D341Med (cell line): ENCODE measurements at places on chromosomes 5 and 9.

- no peak for DNase-seq
These were observed 14.1 kb downstream of the S1PR3 start for GRCh38 chr9:89005323-89005722.

DNA sequence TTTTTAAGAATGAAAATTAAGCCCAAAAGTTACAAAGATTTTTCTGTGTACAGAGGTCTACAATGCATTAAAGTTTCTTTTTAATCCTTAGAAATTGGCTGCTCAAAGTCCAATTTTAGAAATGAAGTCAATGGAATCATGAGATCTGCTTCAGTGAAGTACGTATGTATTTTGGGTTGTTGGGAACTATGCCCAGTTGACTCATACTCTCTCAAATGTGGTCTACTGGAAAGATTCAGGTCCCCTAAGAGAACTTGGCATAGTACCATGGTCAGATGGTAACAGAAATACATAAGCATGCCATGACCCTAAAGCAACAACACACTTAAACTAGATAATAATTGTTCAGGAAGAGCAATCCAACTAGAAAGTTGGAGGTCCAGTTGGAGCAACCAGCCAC lies 23.0 kb downstream of the FBLL1 start:
- DNase-seq: no peak

- peak; percentile 92 for DNase-seq
These were observed 32.0 kb upstream of the TTLL11 start for GRCh38 chr9:122125158-122125508.

DNA sequence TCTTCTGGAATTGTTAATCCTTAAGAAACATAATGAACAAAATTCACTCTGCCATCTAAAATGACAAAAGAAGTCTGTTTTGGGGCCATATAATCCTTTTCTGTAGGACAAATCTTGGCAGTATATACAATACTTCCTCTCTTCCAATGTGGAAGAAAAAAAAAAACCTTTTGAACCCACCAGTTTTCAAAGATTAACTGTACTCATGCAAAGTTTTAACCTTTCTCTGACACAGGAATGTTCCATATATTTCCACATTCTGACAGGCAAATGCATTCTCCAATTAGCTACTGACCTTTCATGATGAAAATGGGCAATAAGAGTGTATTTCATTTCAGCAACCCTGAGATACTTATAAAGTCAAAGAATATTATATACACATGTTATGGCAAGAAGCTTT lies 65.4 kb downstream of the RNF130 start:
- no peak for DNase-seq

- DNase-seq: peak; percentile 96
These were observed at the start of gene TMED9 for GRCh38 chr5:177592010-177592834. TMED9 (plus strand) TSS chr5:177592203; CDS start chr5:177592215, 12 bp downstream.

GRCh38 chr9:81771571-81771970 lies 82.2 kb upstream of the TLE1 start:
- DNase-seq: no peak

GRCh38 chr9:107422189-107423185 lies 67.1 kb downstream of the KLF4 start:
- DNase-seq: peak; percentile 85

GRCh38 chr5:178429491-178430185 lies 160.6 kb downstream of the COL23A1 start:
- no peak for DNase-seq

DNA sequence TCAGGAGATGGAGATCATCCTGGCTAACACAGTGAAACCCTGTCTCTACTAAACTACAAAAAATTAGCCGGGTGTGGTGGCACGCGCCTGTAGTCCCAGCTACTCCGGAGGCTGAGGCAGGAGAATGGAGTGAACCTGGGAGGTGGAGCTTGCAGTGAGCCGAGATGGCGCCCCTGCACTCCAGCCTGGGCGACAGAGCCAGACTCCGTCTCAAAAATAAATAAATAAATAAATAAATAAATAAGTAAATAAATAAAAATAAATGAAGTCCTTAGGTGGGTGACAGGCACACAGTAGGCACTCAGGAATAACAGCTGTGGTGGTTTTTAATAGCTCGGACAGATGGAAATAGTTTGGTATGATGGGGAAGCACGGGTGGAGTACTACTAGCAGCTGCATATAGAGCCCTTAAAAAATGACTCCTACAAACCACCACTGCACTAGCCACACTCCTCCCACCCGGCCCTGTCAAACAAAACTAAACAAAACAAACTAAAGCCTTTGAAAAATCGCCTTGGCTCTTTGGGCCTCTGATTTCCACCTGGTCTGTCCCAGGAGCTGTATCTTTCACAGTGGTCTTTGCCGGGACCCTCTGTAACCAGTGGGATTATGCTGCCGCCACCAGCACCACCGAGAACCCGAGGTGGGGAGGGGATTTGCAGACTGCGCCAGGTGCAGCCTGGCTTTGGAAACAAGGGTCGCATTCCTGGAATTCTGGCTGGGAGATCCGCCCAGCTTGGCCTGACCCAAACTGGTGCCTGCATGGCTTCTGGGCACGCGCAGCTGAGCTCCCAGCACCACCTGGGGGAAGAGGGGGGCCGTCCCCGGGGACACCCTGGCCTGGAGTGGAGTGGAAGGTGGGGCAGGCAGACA lies 5.1 kb upstream of the WDR5 start:
- DNase-seq: no peak

- DNase-seq: no peak
These were observed 17.0 kb upstream of the SELENOP start for GRCh38 chr5:42828671-42829070.

GRCh38 chr9:114108016-114108833 lies 9.1 kb upstream of the KIF12 start:
- peak; percentile 94 for DNase-seq

DNA sequence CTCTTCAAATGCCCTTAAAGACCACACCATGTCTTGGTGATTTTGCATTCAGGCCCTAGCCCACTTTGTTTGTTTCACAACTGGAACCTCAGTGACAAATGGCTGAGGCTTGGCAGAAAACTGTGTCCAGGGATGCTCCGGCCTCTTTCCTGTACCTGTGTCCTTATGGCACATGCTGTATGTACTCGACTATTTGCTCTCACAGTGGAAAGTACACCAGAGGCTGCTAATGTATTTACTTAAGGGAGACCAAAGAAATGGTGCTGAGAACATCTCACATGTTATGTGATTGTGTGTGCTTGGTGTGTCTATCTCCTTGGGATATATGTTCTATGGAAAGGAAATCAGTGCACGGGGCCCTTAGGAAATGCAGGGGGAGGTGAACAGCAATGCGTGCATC lies 263.3 kb downstream of the GADD45G start:
- DNase-seq: no peak

GRCh38 chr9:92607088-92607487 lies 62.8 kb downstream of the IPPK start:
- no peak for DNase-seq

GRCh38 chr9:109893241-109893640 lies 113.2 kb downstream of the PALM2AKAP2 start:
- no peak for DNase-seq

GRCh38 chr9:33351547-33351946 lies 50.8 kb downstream of the AQP7 start:
- DNase-seq: no peak

GRCh38 chr5:9370256-9370655 lies 175.6 kb downstream of the SEMA5A start:
- DNase-seq: no peak

- no peak for DNase-seq
These were observed 105.5 kb upstream of the CPLX2 start for GRCh38 chr5:175765858-175766257.

- no peak for DNase-seq
These were observed at the start of gene OR1K1 for GRCh38 chr9:122800066-122801060. OR1K1 (plus strand) TSS chr9:122800123; CDS start chr9:122800123, 0 bp downstream.

DNA sequence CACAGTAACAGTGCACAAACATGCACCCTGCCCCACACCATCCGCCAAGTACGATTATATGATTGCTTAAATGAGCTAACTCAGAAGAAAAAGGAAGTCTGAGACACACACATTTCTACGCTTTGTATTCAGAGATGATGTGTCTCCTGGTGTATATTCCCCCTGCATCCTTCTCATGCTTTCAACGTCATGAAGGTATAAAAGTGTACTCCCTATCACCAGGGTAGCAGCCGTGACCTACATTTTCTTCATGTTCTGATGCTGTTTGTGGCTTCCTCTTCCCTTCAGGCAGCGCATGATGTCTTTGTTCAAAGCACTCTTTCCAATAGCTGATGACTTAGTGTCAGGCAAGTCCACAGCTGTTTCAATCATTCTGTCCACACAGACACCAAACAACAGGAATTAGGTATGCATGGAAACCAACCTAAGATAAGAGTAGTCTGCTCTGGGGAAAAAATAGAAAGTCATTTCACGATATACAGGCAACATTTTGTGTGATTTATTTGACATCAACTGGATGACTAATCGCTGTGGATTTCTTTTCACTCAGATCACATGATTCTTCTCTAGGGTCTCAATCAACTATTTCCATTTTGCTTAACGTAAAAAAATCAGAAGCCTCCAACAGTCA lies 269.4 kb upstream of the PTGER4 start:
- no peak for DNase-seq

GRCh38 chr5:73256012-73256411 lies 83.0 kb downstream of the TMEM174 start:
- DNase-seq: no peak

DNA sequence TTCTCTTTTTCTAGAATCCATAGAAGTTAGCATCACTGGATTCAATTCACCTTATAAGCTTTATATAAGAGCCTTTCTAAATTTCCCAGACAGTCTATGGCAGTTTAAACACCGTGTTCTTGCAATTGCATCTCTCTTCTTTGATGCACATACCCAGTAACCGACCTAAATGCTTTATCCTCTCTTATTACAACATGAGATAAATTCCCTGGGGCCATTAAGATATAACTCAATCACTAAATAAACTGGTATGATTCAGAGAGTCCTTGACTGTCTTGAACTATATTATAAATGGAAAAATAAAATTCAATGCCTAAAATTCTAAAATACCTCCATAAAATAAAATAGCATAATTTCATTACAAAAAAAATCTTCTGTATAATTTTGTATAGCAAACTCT lies 98.1 kb downstream of the DIRAS2 start:
- DNase-seq: no peak

- DNase-seq: no peak
These were observed 752.9 kb downstream of the CDH18 start for GRCh38 chr5:19235101-19235584.

- DNase-seq: no peak
These were observed 131.8 kb upstream of the SLC12A2 start for GRCh38 chr5:127951791-127952190.

DNA sequence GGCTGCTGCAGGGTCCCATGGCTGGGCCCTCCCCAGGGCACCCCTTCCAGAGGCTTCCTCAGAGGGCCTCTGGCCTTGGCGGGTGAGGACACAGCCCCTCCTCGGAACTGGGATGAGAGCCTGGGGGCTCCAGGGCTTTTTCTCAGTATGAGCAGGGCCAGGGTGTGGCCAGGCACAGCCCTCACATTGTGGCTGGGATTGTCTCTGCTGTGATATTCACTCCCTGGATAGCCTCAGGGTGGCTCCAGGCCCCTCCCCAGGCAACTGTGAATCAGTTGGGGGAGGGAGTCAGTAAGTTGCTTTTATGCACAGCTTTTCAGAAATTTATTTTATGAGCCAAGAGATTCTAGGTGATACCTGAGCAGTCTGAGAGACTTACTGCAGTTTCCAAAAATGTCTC lies 135.7 kb downstream of the CACNA1B start:
- DNase-seq: no peak
